ENCODE measurements at places on chromosomes 2 and 18. TPM values are rescaled to one million over a fixed set of nuclear protein-coding genes. Genes with fewer than 3 reads are reported as not detected.

- H3K27ac ChIP-seq, result no peak overlapping the region
- H3K4me3 ChIP-seq, result no peak overlapping the region
- no peaks in the 10 kb centered on the region for H3K36me3 ChIP-seq
- H3K27me3 ChIP-seq, result peaks cover 22% of the 10 kb centered on the region
These were observed 98.7 kb upstream of the SLC66A3 start for GRCh38 chr2:11056614-11057013.

DNA sequence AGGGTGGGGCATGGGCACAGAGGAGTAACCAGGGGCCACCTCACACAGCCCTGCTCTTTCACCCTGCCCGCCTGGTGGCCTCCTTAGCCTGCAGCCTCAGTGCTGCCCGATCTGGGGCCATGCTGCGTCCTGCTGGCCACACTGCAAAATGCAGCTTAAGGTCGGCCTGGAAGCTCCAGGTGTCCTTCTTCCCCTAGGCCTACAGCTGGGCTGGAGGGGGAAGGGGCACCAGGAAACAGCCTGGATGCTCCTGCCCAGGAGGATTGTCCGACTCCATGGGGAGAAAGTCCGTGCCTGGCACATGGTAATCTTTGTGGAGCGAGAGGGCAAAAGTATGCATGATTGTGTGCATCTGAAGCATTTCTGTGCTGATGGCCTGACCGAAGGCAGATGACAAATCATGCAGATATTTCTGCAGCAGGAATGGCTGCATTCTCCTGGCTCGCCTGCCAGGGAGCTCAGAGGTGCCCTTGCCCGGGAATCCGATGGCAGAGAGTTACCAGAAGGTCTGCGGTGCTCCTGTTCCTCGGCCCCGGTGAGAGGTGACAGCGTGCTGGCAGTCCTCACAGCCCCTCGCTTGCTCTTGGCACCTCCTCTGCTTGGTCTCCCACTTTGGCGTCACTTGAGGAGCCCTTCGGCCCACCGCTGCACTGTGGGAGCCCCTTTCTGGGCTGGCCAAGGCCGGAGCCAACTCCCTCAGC is 12.8 kb upstream of the ALPP start:
- no peak overlapping the region for H3K4me3 ChIP-seq
- no peak for DNase-seq
- H3K4me1 ChIP-seq, result peaks cover 12% of the 10 kb centered on the region
- H3K27ac ChIP-seq, result no peak overlapping the region

DNA sequence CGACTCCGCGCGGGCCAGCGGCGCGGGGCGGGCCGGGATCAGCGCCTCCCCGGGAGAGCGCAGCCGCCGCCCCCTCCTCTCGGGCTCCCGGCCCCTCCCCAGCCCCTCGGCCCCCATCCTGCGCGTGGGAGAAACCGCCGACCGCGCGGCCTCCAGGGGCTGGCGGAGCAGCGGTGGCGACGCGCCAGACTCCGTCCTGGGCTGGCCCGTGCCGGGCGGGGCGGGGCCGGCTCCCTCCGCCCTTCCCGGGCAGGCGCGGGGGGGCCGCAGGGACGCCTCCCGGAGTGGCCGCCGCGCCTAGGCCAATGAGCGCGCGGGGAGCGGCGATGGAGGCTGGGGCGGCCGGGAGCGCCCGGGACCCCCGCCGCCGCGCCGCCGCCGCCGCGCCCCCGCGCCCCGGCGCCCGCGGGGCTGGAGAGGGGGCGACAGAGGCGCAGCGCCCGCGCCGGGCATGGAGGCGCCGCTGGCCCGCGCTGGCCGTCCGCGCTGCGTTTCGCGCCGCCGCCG is 49.1 kb downstream of the KCNIP3 start:
- peaks cover 90% of the 10 kb centered on the region for H3K27me3 ChIP-seq
- H3K27ac ChIP-seq, result no peak overlapping the region
- H3K36me3 ChIP-seq, result no peaks in the 10 kb centered on the region
- peak; percentile 46 for DNase-seq
- no peak overlapping the region for H3K4me3 ChIP-seq

DNA sequence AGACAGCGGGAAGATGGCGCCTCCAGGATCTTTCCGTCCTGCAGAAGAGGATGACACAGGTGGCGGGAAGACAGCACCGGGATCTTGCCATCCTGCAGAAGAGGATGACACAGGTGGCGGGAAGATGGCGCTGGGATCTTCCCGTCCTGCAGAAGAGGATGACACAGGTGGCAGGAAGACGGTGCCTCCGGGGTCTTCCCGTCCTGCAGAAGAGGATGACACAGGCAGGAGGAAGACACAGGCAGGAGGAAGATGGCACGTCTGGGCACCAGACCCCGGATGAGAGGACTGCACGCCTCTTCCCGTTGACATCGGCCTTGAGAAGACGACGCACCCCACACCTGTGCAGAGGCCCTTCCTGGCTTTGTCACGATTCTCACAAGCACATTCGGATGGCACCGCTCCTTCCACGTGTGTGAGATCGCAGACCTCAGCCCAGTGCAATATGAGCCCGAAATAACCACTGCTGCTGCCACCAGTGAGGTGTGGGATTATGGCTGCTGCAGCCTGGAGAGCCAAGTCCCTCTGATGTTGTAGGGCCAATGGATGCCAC is 79.4 kb upstream of the SNTG2 start:
- H3K4me1 ChIP-seq, result peaks cover 15% of the 10 kb centered on the region
- no peak for DNase-seq
- H3K27ac ChIP-seq, result no peak overlapping the region

- H3K36me3 ChIP-seq, result peaks cover 5% of the 10 kb centered on the region
- H3K27ac ChIP-seq, result no peak overlapping the region
- H3K27me3 ChIP-seq, result no peaks in the 10 kb centered on the region
- peaks cover 3% of the 10 kb centered on the region for H3K4me1 ChIP-seq
- peak overlapping the region; percentile 55 for H3K4me3 ChIP-seq
These were observed 4.9 kb upstream of the ZC3H8 start for GRCh38 chr2:112259509-112260294.

DNA sequence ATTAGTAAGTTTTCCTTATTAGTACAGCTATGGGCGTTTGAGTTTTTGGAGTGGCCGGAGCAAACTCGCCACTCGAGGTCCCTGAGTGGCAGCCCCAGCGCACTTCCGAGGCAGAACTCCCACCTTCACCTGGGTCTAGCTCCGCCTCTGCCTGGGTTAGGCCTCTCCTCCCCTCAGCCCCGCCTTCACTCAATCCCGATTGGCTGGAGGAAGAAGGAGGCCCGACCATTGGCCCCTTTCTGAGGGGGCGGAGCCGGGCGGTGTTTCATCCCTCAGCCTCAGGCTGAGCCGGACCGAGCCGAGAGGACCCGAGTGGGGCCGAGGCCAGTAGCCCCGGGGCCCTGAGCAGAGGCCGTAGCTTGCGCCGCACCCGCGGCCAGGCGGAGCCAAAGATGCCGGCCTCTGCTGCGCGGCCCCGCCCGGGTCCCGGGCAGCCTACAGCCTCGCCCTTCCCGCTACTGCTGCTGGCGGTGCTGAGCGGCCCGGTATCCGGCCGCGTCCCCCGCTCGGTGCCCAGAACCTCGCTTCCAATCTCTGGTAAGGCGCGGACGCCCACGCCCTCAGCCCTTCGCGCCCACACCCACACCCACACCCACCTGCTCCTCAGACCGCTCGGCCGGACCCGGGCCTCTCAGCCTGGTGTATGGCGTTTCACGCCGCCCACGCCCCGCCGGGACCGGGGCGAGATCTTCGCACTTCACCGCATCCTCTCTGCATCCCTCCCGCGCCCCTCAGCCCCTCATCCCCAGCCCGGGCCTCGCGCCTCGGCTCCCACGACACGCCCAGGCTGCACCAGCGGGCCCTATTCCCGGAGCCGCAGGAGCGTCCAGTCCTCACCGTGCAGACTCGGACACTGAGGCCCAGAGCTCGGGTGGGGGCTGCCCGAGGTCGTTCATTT is at the start of gene SEMA4F:
Gene SEMA4F, plus strand, starts transcription at position 263 of the 898 bp plus-strand sequence. Its CDS starts 130 bp downstream, at position 393.
- H3K36me3 ChIP-seq, result peaks cover 6% of the 10 kb centered on the region
- peak within 1 kb of the TSS; percentile 75 for H3K4me3 ChIP-seq
- no peak within 1 kb of the TSS for H3K27ac ChIP-seq
- H3K4me1 ChIP-seq, result peaks cover 4% of the 10 kb centered on the region
- DNase-seq, result peak; percentile 89
- peaks cover 16% of the 10 kb centered on the region for H3K27me3 ChIP-seq

GRCh38 chr2:55519938-55520885 is 694 bp downstream of the CFAP36 start:
- H3K27ac ChIP-seq, result peak overlapping the region; percentile 90
- peaks cover 10% of the 10 kb centered on the region for H3K4me1 ChIP-seq
- no peak for DNase-seq
- peak overlapping the region; percentile 95 for H3K4me3 ChIP-seq
- peaks cover 6% of the 10 kb centered on the region for H3K36me3 ChIP-seq
- no peaks in the 10 kb centered on the region for H3K27me3 ChIP-seq

GRCh38 chr2:55223958-55224760 is 7.9 kb downstream of the CLHC1 start:
- peaks cover 6% of the 10 kb centered on the region for H3K36me3 ChIP-seq
- peak overlapping the region; percentile 74 for H3K4me3 ChIP-seq
- peaks cover 15% of the 10 kb centered on the region for H3K4me1 ChIP-seq
- DNase-seq, result no peak
- peak overlapping the region; percentile 83 for H3K27ac ChIP-seq
- no peaks in the 10 kb centered on the region for H3K27me3 ChIP-seq

GRCh38 chr2:80164375-80164774 is 140.2 kb downstream of the LRRTM1 start:
- H3K27ac ChIP-seq, result no peak overlapping the region
- peaks cover 2% of the 10 kb centered on the region for H3K36me3 ChIP-seq
- DNase-seq, result no peak
- H3K4me3 ChIP-seq, result no peak overlapping the region
- H3K4me1 ChIP-seq, result peaks cover 9% of the 10 kb centered on the region
- no peaks in the 10 kb centered on the region for H3K27me3 ChIP-seq

DNA sequence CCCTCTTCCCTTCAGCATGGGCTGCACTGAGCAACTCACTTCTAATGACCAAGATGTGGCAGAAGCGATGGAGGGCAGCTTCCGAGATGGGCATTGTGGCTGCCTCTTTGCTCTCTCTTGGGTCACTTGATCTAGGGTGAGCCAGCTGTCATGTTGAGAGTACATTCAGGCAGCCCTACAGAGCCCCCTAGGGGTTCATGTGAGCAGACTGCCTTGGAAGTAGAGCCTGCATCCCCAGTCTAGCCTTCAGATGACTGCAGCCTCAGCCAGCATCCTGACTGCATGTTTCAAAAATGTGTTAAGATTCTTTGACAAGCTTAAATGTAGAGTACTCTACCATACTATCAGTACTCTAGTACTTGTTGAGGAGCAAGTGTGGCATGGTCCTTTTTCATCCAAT is 143.9 kb downstream of the NCK2 start:
- no peak overlapping the region for H3K4me3 ChIP-seq
- no peak overlapping the region for H3K27ac ChIP-seq
- no peaks in the 10 kb centered on the region for H3K27me3 ChIP-seq
- H3K36me3 ChIP-seq, result peaks cover 19% of the 10 kb centered on the region
- H3K4me1 ChIP-seq, result peaks cover 17% of the 10 kb centered on the region

- H3K36me3 ChIP-seq, result no peaks in the 10 kb centered on the region
- no peak for DNase-seq
- peaks cover 34% of the 10 kb centered on the region for H3K4me1 ChIP-seq
- H3K27me3 ChIP-seq, result no peaks in the 10 kb centered on the region
- H3K4me3 ChIP-seq, result no peak overlapping the region
- no peak overlapping the region for H3K27ac ChIP-seq
These were observed 485.6 kb upstream of the SPRED2 start for GRCh38 chr2:65917986-65918385.

DQX1 gene
- total RNA-seq, result 0.42 TPM

TWIST2 gene
- total RNA-seq, result 18.6 TPM
